Effector memory CD4-positive, alpha-beta T cell (primary cell): ENCODE measurements at places on chromosomes 2 and 18.

- H3K27ac ChIP-seq, result no peak overlapping the region
- DNase-seq, result no peak
- H3K27me3 ChIP-seq, result no peaks in the 10 kb centered on the region
- peaks cover 25% of the 10 kb centered on the region for H3K4me1 ChIP-seq
- no peak overlapping the region for H3K4me3 ChIP-seq
These were observed 8.1 kb downstream of the SMAD4 start for GRCh38 chr18:51038110-51038509.

GRCh38 chr2:174836995-174837390 lies 72.7 kb upstream of the CHRNA1 start:
- no peak for DNase-seq
- H3K4me1 ChIP-seq, result no peaks in the 10 kb centered on the region
- no peak overlapping the region for H3K4me3 ChIP-seq
- no peaks in the 10 kb centered on the region for H3K27me3 ChIP-seq

DNA sequence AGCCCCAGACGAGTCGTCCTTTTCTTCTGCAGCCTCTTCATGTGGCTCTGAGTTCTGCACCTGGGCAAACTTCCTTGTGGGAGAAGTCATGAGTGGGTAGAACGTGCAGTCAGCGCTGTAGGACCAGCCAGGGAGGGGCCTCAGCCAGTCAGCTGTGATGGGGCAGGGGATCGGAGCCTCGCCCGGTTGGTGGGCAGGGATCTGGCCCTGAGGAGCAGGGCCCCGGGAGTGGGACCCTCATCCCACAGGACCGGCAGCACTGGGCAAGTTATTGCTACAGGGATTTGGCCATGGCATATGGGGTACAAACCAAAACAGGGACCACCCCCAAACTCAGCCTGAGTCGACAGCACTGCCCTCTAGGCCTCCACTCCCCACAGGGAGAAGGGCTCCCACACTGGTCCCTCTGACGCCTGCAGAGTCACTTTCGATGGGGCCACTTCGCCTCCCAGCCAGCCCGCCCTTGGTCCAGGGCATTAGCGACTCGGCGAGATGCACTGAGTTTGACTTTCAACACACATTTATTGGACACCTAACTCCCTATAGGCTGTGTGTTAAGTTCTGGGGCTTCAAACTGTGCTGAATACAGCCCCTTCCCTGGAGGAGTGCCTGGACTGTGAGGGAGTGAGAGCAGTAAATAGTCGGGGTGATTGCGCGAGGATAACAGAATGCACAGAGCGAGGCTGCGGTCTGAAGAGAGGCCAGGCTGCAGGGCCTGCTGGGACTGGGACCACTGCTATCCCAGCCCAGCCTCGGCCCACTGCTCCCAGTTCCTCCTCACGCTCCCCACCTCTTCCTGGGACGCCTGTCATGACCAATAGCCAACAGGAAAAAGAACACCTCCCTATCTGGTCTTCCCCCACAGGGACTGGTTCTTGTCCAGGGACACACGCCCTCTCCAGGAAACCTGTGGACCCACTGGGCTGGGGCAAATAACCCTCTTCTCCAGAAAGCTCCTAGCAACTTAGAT lies 55.9 kb downstream of the SDC1 start:
- H3K4me1 ChIP-seq, result no peaks in the 10 kb centered on the region
- no peak for DNase-seq
- H3K4me3 ChIP-seq, result no peak overlapping the region
- no peaks in the 10 kb centered on the region for H3K36me3 ChIP-seq

DNA sequence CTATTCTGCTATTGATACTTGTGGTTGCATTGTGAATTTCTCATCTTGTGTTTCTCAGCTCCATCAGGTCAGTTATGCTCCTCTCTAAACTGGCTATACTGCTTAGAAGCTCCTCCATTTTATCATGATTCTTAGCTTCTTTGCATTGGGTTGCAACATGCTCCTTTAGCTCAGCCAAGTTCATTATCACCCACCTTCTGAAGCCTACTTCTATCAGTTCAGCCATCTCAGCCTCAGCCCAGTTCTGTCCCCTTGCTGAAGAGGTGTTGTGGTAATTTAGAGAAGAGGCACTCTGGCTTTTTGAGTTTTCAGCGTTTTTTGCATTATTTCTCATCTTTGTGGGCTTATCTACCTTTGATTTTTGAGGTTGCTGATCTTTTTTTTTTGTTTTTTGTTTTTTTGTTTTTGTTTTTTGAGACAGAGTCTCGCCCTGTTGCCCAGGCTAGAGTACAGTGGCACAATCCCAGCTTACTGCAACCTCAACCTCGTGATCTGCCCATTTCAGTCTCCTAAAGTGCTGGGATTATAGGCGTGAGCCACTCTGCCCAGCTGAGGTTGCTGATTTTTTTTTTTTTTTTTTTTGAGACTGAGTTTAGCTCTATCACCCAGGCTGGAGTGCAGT lies 36.0 kb downstream of the ANKRD12 start:
- no peak overlapping the region for H3K4me3 ChIP-seq
- H3K36me3 ChIP-seq, result peaks cover 6% of the 10 kb centered on the region
- no peaks in the 10 kb centered on the region for H3K27me3 ChIP-seq
- H3K4me1 ChIP-seq, result peaks cover 11% of the 10 kb centered on the region
- no peak overlapping the region for H3K27ac ChIP-seq
- DNase-seq, result no peak

- no peaks in the 10 kb centered on the region for H3K36me3 ChIP-seq
- H3K27ac ChIP-seq, result no peak overlapping the region
- no peaks in the 10 kb centered on the region for H3K4me1 ChIP-seq
- DNase-seq, result no peak
- H3K27me3 ChIP-seq, result no peaks in the 10 kb centered on the region
- no peak overlapping the region for H3K4me3 ChIP-seq
These were observed 5.8 kb downstream of the CIB4 start for GRCh38 chr2:26635401-26635800.

GRCh38 chr18:9160014-9160413 lies 23.4 kb downstream of the ANKRD12 start:
- no peak for DNase-seq
- H3K36me3 ChIP-seq, result no peaks in the 10 kb centered on the region
- no peaks in the 10 kb centered on the region for H3K27me3 ChIP-seq
- H3K4me1 ChIP-seq, result peaks cover 13% of the 10 kb centered on the region

DNA sequence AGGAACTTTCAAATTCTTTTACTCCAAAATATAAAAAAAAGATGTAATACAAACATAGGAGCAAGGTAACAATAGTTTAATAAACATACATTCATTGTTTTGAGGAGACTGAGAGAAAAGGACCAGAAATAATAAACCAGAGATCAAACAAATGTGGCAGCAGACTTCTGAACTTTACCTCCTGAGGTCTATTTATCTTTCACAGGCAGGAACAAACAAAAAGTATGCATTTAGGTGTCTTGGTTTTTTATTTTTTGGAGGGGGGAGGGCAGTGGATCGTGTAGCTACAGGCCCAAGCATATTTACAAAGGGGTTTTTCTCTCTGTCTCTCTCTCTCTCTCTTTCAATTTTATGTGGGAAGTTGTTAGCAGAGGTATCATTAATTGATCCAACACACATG lies 5.6 kb downstream of the PPP4R1 start:
- DNase-seq, result no peak
- H3K36me3 ChIP-seq, result no peaks in the 10 kb centered on the region
- no peak overlapping the region for H3K27ac ChIP-seq
- H3K27me3 ChIP-seq, result no peaks in the 10 kb centered on the region

GRCh38 chr2:113083296-113083695 lies 15.5 kb downstream of the IL1F10 start:
- H3K4me3 ChIP-seq, result no peak overlapping the region
- H3K4me1 ChIP-seq, result no peaks in the 10 kb centered on the region
- DNase-seq, result no peak
- no peak overlapping the region for H3K27ac ChIP-seq
- no peaks in the 10 kb centered on the region for H3K27me3 ChIP-seq
- no peaks in the 10 kb centered on the region for H3K36me3 ChIP-seq

GRCh38 chr18:48896875-48897511 lies 53.8 kb downstream of the SMAD7 start:
- no peaks in the 10 kb centered on the region for H3K27me3 ChIP-seq
- no peaks in the 10 kb centered on the region for H3K36me3 ChIP-seq
- no peaks in the 10 kb centered on the region for H3K4me1 ChIP-seq
- H3K4me3 ChIP-seq, result no peak overlapping the region

DNA sequence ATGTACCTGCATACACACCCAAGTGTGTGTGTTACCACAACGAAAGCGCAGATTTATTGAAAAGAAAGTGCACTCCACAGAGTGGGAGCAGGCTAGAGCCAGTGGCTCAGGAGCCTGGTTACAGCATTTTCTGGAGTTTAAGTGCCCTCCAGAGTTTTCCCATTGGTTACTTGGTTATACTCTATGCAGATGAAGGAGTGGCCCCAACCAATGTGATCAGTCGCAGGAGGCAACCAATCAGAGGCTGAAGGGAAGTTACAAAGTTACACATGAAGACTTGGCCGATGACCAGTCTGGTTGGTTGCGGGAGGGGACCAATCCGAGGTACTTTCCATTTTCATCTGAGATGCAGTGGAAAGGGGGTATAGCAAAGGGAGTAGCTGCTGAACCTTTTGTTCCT lies 13.5 kb upstream of the PRLH start:
- no peak overlapping the region for H3K4me3 ChIP-seq
- DNase-seq, result no peak
- no peaks in the 10 kb centered on the region for H3K27me3 ChIP-seq

DNA sequence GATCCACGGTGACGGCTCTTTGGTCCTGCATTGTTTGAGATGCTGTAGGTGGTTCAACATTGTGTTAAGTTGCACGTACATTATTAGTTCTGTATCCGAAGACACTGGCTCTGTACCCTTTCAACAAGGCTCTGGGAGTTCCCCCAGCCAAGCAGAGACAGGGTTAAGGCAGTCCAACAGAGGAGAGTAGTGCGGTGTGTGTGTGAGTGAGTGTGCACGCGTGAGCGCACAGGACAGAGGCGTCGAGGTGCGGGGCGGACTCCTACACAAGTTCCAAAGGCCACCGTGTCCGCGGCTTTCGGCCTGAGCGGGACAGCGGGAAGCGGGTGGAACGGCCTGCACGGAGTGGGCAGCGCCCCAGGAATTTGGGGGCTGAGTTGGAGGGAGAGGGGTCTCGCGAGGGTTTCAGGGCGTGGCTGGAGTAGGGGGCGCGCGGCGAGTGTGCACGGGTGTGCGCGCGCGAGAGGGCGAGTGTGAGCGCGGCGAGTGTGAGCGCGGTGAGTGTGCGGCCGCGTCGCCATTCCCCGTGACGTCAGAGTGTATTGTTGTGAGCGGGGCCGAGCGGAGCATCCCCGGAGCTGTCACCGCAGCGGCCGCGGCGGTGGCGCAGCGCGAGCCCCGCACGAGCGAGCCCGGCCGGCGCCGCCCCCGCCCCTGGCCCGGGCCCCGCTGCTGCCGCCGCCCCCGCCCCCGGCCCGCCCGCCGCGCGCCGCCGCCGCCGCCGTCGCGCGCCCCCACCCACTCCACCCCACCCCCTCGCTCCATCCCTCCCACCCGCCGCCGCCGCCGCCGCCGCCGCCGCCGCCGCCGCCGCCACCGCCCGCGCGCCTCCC lies at the start of gene ASXL3:
TSS of gene ASXL3 (plus strand) at position 535 of the 833 bp plus-strand sequence. CDS start 413 bp downstream, outside the sequence.
- no peak within 1 kb of the TSS for H3K4me3 ChIP-seq
- no peak for DNase-seq
- H3K36me3 ChIP-seq, result no peaks in the 10 kb centered on the region
- no peaks in the 10 kb centered on the region for H3K27me3 ChIP-seq
